Fibroblast of mammary gland (primary cell): ENCODE measurements at places on chromosomes 2 and 18.

DNA sequence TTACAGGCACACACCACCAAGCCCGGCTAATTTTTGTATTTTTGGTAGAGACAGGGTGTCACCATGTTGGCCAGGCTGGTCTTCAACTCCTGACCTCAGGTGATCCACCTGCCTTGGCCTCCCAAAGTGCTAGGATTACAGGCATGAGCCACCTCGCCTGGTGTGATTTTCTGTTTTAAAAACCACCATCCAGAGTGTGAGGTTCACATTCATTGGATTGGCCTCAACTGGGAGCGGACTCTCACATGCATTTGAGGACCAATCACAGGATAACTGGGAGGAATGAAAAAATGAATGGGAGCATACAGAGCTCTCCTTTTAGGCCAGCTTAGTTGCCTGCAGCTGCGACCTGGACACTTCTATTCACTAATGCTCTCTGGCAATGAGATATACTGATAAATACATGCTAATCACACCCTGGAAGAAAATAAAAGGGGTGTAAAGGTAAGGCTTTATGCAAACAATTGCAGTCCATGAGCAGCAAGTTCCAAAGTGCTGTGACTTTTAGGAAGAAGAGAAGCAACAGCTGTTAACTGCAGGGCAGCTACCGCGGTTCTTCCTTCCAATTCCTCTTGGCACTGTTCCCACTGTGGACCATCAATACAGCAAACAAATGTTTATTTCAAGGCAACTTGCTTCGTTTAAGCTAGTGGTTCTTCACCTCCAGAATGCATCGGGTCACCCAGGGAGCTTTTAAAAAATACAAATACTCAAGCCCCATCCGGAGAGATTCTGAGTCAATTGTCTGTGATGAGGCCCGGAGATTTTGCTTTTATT, 49.5 kb upstream of the FZD5 start:
- no peak for DNase-seq

GRCh38 chr2:46187112-46187618, 110.0 kb upstream of the EPAS1 start:
- peak; percentile 85 for DNase-seq

DNA sequence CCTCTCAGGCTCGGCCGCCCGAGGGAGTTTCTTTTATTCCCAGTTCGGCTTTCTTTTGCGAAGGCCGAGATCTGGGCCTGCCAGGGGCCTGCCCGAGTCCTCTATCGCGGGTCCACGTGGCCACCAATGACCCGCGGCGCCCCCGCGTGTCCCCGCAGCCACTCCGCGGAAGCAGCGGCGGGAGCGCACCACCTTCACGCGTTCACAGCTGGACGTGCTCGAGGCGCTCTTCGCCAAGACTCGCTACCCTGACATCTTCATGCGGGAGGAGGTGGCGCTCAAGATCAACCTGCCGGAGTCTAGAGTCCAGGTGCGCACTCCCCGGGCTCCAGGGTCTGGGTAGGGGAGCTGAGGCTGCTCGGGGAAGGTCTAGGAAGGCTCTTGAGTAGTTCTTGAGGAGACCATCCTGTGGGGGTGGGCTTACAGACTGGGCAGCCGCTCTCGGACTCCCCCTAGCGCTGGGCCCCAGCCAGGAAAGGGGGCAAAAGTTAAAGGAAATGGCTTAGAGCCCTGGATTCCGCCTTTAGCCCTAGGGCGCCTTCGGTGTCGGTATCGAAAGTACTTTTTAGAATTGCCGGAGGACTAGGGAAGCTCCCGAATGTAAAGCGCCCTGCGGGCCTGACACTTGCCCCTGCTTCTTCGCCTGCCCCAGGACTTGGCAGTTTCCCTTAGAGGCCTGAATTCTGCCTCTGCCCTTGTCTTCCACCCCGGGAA, 3.4 kb downstream of the OTX1 start:
- DNase-seq, result no peak

DNA sequence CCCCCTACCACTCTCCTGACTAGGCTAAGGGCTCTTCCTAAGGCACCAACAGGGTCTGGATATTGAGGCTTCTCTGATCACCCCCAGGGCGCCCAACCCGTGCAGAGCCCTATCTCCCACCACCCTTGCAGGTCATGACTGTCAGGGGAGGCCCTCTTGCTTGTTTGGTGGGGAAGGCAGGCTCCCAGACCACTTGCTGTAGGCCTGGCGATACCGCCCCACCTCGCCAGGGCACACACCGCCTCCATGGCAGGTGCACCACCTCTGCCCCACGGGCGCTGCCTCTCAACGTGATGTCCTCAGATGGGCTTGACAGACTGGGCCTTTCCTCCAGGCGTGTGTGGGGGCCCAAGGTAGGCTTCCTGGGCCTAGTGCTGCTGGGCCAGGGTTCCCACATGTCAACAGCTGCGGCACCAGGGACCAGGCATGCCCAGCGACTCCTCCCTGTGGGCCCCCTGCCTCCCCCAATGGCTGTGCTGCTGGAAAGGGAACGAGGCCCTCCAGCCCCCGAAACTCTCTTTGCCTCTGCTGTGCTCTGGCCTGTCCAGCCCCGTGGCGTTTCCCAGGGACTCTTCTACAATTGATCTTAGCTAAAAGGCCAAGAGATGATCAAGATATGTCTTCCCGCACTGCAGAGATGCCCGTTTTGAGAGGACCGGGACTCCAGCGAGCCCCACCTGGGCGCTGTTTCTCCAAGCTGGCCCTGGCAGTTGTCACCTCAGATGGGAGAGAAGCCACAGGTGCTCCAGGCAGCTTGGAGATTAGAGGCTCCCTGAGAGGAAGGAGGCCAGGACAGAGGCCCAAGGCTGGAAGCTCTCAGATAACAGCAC, 7.5 kb downstream of the NPPC start:
- DNase-seq, result no peak

DNA sequence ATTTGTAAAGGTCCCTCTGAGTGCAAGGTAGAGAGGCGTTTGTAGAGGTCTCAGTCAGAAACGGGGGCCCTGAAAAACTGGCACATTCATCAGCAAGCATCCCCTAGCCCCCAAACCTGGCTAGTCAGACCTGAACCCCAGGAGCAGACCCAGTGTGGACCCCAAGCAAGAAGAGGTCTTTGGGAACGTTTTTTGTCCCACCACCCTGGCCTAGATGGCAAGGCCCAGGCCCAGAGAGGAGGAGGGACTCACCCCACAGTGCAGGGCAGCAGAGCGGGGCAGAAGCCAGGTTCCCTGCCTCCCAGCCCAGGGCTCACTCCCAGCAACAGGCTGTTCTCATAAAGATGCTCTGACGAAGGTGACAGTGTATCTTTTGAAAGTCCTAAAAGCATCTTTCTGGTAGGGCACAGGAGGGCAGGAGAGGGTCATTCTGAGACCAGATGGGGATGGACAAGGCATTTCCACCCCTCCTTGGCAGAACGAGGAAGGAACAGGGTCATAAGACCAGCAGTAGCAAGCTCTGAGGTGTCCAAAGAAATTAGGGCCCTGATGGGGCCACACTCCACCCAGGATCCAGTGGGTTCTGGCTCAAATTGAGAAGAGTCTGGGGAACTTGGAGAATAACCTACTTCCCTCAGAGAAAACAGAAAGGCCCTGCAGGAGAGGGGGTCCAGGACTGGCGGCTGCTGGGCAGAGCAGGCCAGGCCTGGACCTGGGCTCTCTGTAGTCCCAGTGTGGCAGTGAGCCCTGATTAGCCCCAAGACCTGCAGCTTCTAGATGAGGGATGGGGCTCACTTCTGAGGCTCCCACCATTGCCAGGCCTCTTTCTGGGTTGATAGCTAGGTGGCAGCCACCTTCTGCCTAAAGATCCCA, 18.2 kb downstream of the ADRA2B start:
- DNase-seq, result no peak

- no peak for DNase-seq
Measured at GRCh38 chr2:229559986-229560385, 154.4 kb downstream of the DNER start.
